ENCODE measurements at places on chromosomes 3 and 15.

DNA sequence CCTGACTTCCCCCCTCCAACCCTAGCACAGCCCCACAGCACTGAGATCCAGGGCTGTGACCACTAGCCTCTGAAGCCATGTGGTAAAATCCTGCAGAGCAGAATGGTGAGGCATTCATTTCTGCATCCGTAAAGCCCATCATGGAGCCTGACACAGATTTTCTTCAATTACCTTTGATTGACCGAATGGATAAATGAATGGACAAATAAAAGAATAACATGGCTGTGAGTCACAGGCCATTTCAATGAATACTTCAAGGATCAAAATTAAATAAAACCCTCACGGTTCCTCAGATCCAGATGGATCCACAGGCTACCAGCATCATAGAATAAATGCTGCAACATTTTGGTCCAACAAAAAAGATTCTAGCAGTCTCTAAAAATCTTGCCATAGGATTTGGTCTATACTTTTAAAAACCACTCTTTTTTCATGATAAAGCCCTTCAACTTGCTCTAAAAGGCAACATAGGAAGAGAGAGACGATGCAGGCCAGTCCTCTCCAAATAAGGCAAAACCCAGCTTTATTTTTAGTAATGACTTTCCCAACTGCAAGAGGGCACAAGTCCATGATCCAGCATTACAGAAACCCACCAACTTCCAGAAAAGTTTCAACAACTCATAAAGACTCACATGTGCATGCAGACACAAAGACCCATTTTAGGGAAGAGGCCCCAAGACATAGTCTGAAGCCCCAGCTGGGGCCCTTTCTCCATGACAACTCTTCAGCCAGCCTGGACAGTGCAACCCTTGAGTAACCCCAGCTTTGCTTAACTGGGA lies 52.4 kb upstream of the MRPS22 start:
- DNase-seq: no peak

GRCh38 chr15:87582169-87582568 lies 674.4 kb downstream of the NTRK3 start:
- DNase-seq: no peak

- no peak for DNase-seq
These were observed 10.4 kb upstream of the MTMR14 start for GRCh38 chr3:9638939-9639338.

DNA sequence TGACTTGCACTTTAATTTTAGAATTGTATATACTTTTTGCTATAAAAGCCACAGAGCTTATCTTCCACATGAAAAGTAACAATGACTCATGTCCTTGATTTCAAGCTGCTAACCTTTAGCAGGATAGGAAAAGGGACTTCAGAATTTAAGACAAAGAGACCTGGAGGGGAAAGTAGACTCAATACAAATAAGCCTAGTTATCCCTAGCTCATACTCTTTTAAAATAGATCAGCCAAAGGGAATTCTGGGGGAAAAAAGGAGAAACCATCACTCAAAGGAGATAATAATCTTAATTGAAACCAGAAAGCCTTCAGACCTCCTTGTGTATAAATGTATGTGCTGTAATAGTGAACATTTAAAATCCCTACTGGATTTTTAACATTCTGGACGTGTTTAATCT lies 930.3 kb downstream of the NTRK3 start:
- DNase-seq: no peak

- no peak for DNase-seq
These were observed 97.2 kb downstream of the TBC1D5 start for GRCh38 chr3:17645074-17645698.

DNA sequence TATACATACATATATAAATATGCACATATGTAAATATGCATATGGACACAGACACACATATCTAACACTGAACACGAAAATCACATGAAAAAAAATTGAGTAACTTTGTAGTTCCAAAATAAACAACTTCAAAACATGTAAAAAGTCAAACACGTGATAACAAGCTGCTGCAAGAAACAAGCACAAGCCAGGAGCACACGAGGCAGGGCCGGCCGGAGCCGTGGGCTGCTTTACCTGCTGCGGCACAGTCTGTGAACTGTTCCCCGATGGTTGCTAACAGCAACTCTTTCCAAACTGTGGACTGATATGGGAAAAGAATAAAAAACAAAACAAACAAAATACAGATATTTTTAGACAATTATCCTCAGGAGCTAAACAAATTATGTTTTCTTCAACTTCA lies 31.6 kb downstream of the EIF4E3 start:
- DNase-seq: no peak

GRCh38 chr3:42853056-42853455 lies 22.6 kb downstream of the CYP8B1 start:
- no peak for DNase-seq

- no peak for DNase-seq
These were observed 30.6 kb downstream of the CRTC3 start for GRCh38 chr15:90560229-90560776.

GRCh38 chr3:37494216-37494615 lies 319.8 kb upstream of the LRRFIP2 start:
- DNase-seq: no peak

DNA sequence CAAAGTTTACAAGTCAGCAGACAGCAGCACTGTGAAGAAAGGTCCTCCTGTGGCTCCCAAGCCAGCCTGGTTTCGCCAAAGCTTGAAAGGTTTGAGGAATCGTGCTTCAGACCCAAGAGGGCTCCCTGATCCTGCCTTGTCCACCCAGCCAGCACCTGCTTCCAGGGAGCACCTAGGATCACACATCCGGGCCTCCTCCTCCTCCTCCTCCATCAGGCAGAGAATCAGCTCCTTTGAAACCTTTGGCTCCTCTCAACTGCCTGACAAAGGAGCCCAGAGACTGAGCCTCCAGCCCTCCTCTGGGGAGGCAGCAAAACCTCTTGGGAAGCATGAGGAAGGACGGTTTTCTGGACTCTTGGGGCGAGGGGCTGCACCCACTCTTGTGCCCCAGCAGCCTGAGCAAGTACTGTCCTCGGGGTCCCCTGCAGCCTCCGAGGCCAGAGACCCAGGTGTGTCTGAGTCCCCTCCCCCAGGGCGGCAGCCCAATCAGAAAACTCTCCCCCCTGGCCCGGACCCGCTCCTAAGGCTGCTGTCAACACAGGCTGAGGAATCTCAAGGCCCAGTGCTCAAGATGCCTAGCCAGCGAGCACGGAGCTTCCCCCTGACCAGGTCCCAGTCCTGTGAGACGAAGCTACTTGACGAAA lies 24.2 kb downstream of the STARD5 start:
- DNase-seq: no peak

- DNase-seq: no peak
These were observed 212.8 kb upstream of the KBTBD8 start for GRCh38 chr3:66785191-66785909.

- no peak for DNase-seq
These were observed 94.2 kb downstream of the CBLB start for GRCh38 chr3:105774444-105775180.

GRCh38 chr3:79515072-79515471 lies 252.7 kb downstream of the ROBO1 start:
- no peak for DNase-seq

DNA sequence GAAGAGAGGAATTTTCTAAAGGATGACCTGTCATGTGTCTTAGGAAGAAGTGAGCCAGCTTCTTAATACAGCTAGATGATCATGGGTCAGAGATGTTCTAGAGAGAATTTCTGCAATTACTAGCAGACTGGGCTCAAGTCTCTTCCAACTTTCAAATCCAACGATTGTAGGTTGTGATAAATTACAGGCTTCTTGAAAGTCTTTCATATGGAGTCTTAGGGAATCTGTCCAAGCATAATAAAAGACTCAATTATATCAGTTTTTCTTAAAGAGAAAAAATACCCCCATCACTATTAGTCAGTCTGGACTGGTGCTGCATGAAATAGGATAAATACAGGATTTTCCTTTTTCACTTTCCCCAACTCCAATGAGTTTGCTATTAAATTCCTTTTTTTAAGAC lies 59.1 kb downstream of the DRD3 start:
- DNase-seq: no peak

DNA sequence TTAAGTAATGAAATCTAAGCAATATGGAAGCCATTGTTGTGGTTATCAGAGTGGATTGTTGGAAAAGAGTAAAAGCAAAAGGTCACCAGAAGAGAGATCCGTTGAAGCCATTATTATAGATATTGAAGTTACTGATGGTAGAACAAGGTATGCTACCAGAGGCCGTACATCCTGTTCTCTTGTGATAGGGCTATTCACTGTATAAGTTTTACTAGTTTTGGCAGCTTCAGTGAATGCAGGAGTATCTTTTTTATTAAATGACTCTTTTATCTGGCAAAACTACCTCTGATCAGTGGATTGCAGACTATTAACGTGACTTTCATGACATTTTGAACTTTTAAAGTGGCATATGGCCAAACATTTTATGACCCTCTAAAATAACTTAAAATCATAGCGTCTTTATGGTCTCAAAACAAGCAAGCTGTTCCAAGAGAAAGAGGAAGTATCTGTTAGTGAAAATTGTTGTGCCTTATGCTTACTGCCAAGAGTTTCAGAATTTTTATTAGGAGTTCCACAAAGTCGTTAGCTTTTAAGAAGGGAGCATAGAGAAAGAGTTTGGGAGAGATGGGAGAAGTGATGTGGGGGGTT lies 102.9 kb downstream of the LRRC49 start:
- DNase-seq: no peak

DNA sequence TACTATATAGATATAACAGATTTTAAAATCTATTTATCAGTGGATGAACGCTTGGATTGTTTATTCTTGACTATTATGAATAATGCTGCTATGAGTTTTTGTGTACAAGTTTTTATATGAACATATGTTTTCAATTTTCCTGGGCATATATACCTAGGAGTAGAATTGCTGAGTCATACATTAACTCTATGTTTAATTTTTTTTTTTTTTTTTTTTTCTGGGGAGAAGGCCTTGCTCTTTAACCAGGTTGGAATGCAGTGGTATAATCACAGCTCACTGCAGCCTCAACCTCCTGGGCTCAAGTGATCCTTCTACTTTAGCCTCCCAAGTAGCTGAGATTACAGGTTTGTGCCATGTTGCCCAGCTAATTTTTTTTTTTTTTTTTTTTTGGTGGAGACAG lies 9.1 kb downstream of the CIDEC start:
- no peak for DNase-seq

- no peak for DNase-seq
These were observed 178.4 kb downstream of the ATP10A start for GRCh38 chr15:25684521-25685431.

DNA sequence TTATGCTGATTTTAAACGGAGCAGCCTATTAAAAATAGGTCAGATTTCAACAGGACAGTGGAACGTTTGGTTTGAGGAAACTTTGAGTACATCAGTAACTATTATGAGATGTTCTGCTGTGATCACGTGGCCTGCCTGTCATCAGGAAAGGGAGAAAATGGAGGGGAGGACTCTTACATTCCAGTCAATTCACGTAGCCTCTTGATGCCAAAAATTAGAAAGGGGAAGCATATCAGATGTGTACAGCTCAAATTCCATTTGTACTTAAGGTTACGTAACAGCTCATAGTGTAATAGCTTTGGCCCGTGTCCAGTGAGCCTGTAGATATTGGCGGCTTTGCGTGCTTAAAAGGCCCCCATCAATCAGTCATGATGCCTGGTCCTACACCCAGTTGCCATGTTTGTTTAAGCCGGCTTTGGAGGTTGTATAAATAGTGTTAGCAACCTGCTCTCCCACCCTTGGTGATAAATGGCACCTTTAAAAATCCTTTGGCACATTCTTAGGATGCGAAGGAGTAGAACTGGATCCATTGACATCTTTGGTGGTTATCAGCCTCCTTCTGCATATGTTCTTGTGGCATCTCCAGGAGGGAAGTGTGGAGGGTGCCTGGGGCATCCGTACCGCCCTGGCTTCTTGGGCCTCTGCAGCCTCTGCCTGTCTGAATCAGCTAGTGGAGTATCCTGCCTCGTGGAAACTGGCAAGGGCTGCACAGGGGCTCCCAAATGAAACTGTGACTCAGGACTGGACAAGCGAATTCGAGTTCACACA lies 163.9 kb downstream of the THSD4 start:
- DNase-seq: no peak

- DNase-seq: peak; percentile 57
These were observed 91.3 kb downstream of the TMEM266 start for GRCh38 chr15:76150971-76151598.

GRCh38 chr3:30085486-30085885 lies 520.9 kb upstream of the TGFBR2 start:
- DNase-seq: no peak

GRCh38 chr15:55799291-55800212 lies 56.6 kb upstream of the PRTG start:
- DNase-seq: no peak

DNA sequence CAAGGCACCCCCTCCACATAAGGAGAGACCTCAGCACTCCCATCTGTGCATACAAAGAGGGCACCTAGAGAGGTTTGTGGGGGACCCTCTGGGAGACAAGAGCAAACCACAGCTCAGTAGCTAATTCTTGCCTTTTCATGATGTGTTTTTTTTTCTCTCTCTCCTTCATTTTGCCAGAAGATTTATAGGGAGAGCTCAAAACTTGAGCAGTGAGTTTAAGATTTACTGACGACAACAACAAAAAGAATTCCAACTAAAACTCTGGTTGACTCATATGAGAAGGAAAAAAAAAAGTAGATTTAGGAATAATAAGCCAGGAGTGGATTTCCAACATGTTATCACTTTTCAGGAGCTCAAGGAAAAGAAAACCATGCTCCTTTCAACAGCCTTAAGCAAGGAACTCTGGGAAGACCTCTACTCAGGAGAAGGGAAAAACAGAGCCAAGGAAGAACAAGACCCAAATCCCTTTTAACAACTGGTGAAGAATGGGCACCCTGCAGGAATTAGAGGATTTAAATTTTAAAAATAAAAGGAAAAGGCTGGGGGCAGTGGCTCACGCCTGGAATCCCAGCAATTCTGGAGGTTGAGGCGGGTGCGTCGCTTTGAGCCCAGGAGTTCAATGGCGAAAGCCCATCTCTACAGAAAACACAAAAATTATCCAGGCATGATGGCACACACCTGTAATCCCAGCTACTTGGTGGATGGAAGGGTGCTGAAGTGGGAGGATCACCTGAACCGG lies 58.2 kb upstream of the RAD18 start:
- DNase-seq: no peak

DNA sequence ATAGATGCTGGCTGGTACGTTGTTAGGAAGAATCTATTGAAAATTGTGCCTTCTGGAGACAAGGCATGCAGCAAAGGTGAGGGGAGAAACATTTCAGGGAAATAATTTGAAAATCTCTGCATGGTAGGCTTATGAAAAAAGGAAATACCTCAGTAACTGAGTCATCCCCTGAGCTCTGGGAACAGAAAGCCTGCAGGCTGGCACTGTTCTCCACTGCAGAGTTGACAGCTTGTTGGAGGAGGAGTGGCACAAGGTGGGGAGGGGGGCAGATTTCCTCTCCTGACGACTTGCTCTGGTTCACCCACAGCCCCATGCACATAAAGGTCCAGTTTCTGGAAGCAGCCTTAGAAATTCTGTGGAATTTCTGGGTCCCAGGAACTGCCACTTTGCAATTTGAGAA lies 179.4 kb downstream of the ABHD5 start:
- DNase-seq: no peak

- no peak for DNase-seq
These were observed 85.1 kb downstream of the MTHFS start for GRCh38 chr15:79811406-79812405.

DNA sequence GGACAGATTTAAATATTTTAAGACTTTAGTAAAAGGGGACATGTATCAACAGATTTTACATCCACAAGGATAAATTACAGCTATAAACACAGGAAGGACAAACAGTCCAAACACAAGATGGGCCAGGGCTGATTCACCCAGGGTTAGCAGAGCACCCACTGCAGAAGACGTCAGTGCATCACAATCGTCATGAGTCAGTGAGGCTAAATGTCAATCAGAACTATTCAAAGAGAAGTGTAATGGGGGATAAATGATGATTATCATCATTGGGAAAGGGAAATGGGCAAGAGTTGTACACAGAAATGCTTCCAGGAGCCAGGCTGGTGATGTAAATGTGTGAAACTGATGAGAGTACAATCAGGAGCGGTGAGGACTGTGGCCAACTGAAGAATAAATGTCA lies 226.8 kb downstream of the PLCL2 start:
- no peak for DNase-seq
